A549 treated with CpdA at 1 μM for 4 hours (cell line): ENCODE measurements at places on chromosomes 3 and 15. TPM values are rescaled to one million over a fixed set of nuclear protein-coding genes. Genes with fewer than 3 reads are reported as not detected.

Gene NR1I2
- not detected in 5 replicates for total RNA-seq

Gene LINGO1
- total RNA-seq = 7.0 to 12.4 TPM (median 9.2 TPM) in 5 replicates

Gene BMF
- total RNA-seq = 1.6 to 3.0 TPM (median 1.8 TPM) in 5 replicates

Gene CKMT1A
- total RNA-seq = 1.2 to 3.3 TPM (median 2.4 TPM) in 5 replicates

Gene MEIS2
- total RNA-seq = 7.6 to 10.3 TPM (median 9.2 TPM) in 5 replicates

Gene NMNAT3
- 0.96 to 1.8 TPM (median 1.4 TPM) in 5 replicates for total RNA-seq

Gene DOCK3
- 0.42 to 0.51 TPM (median 0.49 TPM) in 5 replicates for total RNA-seq

Gene ST8SIA2
- total RNA-seq = 0.44 to 1.0 TPM (median 0.75 TPM) in 5 replicates

Gene CHMP2B
- total RNA-seq = 79.4 to 93.1 TPM (median 82.2 TPM) in 5 replicates

Gene DNAH12
- total RNA-seq = 0.05 to 0.19 TPM (median 0.11 TPM) in 4 of 5 replicates, not detected in the other

Gene BOC
- total RNA-seq = 6.1 to 7.5 TPM (median 7.0 TPM) in 5 replicates

Gene GALNT15
- total RNA-seq = 0.03 to 0.21 TPM in 2 of 5 replicates, not detected in the others

Gene PIGZ
- total RNA-seq = 0.94 to 1.6 TPM (median 1.3 TPM) in 5 replicates

Gene SLC2A2
- total RNA-seq = not detected in 5 replicates

Gene MUSTN1
- total RNA-seq = 0.52 TPM in 1 of 5 replicates, not detected in the others

Gene TGM5
- not detected in 5 replicates for total RNA-seq

Gene GRIP2
- total RNA-seq = 1.4 to 2.2 TPM (median 1.9 TPM) in 5 replicates

Gene TAGLN3
- not detected in 5 replicates for total RNA-seq

Gene CDV3
- total RNA-seq = 103 to 125 TPM (median 112 TPM) in 5 replicates

Gene STARD9
- total RNA-seq = 1.3 to 1.9 TPM (median 1.5 TPM) in 5 replicates
